ENCODE measurements at places on chromosomes 7 and 10. TPM values are rescaled to one million over a fixed set of nuclear protein-coding genes. Genes with fewer than 3 reads are reported as not detected.

Gene AKR1C1
- 86.1 TPM for total RNA-seq

Gene AQP1
- total RNA-seq: 0.50 TPM

Gene WIPF3
- not detected for total RNA-seq

Gene USP6NL
- total RNA-seq: 12.5 TPM

Gene CPEB3
- 0.55 TPM for total RNA-seq

Gene DLX6
- not detected for total RNA-seq

Gene CNPY4
- total RNA-seq: 36.7 TPM

Gene ZNHIT1
- 72.3 TPM for total RNA-seq

Gene PRPS1L1
- total RNA-seq: not detected

Gene OPALIN
- not detected for total RNA-seq

Gene AS3MT
- 13.7 TPM for total RNA-seq

Gene SERPINE1
- 462 TPM for total RNA-seq

Gene NAT16
- total RNA-seq: under 0.01 TPM

Gene MMS19
- total RNA-seq: 89.5 TPM

Gene ZNF727
- 0.75 TPM for total RNA-seq

Gene MMD2
- not detected for total RNA-seq

Gene ZNF239
- total RNA-seq: 8.9 TPM

Gene ADAM8
- total RNA-seq: 11.0 TPM

Gene ALOX5
- not detected for total RNA-seq

Gene GOLGA7B
- not detected for total RNA-seq

Gene GIMAP7
- not detected for total RNA-seq

Gene ACADSB
- total RNA-seq: 8.0 TPM

Gene ARHGAP21
- total RNA-seq: 124 TPM

Gene BMS1
- total RNA-seq: 33.6 TPM

Gene OR6B1
- total RNA-seq: not detected

Gene AKR1C3
- 26.7 TPM for total RNA-seq

Gene TSPAN12
- 1.2 TPM for total RNA-seq

Gene TRIM50
- total RNA-seq: not detected

Gene FMC1
- 8.9 TPM for total RNA-seq

Gene ICA1
- 1.3 TPM for total RNA-seq

Data from uterine smooth muscle cell (primary cell).